Stimulated activated CD4-positive, alpha-beta T cell treated with anti-CD3 and anti-CD28 coated beads, Interleukin-4, amount 100 ng/mL, for 1 hour (primary cell): ENCODE measurements at places on chromosomes 2 and 18.

DNA sequence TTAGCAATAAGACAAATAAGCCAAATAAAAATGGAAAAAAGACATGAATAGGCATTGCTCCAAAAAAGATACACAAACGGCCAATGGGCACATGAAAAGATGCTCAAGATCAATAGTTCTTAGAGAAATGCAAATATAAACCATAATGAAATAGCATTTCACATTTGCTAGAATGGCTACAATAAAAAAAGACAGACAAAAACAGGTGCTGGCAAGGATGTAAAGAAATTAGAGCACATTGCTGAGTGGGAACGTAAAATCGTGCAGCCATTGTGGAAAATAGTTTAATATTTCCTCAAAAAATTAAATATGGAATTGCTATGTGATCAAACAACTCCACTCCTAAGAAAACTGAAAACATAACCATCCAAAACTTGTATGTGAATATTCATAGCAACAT is 160.0 kb upstream of the SPATS2L start:
- DNase-seq: no peak

GRCh38 chr2:28510184-28510583 is 14.3 kb downstream of the PLB1 start:
- DNase-seq: no peak

GRCh38 chr2:242075168-242075567 is 205.6 kb downstream of the RTP5 start:
- DNase-seq: no peak

DNA sequence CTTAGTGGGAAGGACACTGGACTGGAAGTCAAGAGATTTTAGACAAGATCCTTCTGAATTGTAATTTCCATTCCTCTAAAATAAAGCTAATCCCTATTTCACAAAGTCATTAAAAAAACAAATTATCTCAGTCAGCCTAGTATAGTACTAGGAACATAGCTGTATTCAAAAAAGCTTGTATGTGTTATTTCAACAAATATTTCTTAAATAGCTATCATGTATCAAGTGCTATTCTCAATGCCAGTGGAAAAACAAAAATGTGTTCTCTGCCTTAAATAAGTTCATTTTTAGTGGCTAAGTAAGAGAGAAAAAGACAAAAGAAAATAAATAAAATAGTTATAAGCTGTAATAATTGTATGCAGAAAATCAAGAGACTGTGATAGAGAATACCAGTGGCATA is 541.8 kb upstream of the CDH2 start:
- DNase-seq: no peak

DNA sequence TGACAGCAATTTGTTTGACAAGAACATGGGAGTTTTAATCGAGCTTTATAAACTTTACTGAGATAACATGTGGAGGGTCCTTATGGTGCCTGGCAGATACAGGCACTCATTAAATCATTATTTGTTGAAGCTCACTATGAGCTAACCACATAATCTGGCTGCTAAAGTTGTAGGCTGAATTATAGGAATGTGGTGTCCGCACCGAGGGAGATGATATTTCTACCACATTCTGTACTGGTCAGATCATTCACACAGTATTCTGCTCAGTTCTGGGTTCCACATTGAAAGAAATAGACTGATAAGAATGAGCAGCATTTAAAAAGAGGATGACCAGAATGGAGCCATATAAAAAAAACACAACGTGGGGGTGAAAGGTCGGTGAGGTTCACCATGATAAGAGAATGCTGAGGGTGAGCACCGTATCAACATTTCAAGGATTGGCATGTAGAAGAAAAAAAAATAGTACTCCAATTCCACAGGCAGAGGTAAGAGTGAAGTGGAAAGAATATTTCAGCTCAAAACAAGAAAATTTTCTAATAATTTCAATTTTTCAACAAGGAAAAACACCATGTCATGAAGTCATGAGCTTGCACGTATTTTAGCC is 54.4 kb downstream of the TMEFF2 start:
- DNase-seq: no peak

DNA sequence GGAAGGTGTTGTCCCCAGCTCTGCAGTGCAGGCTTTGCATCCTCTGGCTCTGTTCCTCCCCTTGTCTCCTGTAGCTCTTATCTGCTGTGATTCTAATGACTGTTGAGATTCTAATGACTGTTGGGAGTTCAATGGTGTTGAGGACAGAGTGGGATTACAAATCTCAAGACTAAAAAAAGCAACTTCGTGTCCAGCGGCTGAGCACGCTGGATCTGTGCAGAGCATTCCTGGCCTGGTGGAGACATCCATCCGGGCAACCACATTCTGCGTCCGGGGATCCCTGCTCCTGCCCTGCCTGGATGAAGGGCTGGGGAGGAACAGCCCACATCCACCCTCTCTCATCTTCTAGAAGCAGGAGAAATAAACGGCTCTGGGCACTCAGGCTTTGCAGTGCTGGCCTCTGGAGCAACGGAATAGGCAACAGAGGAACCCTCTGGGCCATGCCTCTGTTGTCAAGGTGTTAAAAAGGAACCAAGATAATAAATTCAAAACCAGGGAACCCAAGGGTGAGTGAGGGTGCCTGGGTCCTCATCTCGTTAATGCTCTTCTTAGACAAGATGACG is 106.7 kb upstream of the ASB18 start:
- DNase-seq: no peak

- no peak for DNase-seq
Observed at GRCh38 chr2:237478979-237479378, 8.1 kb upstream of the MLPH start.
